NCI-H1417 treated with DMSO at 0.1 percent for 48 hours (cell line): ENCODE measurements at places on chromosomes 7 and 10.

GRCh38 chr7:90025771-90026170 lies 128.5 kb upstream of the STEAP1 start:
- no peak for DNase-seq

GRCh38 chr7:16035392-16035791 lies 348.9 kb upstream of the MEOX2 start:
- DNase-seq: no peak

DNA sequence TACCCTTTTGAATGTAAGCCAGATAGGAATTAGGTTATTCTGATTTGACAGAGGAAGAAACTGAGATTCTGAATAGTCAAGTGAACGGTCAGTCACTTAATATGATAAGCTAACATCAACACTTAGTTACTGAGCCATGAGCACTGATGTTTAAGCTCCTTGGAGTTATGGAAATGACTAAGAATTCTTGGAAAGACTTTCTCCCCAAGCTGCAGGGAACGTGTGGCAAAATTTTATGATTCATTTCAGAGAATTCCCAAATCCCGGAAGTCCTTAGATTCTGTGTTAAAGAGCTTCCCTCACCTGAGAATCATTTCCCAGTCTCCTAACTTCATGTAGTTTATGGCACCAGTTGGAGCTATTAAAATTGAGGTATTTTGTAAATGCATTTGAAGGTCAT lies 330.9 kb downstream of the XPNPEP1 start:
- DNase-seq: no peak

GRCh38 chr7:33981671-33982424 lies 76.5 kb downstream of the BMPER start:
- DNase-seq: no peak

- no peak for DNase-seq
These were observed 10.6 kb downstream of the LSM8 start for GRCh38 chr7:118194571-118194970.

DNA sequence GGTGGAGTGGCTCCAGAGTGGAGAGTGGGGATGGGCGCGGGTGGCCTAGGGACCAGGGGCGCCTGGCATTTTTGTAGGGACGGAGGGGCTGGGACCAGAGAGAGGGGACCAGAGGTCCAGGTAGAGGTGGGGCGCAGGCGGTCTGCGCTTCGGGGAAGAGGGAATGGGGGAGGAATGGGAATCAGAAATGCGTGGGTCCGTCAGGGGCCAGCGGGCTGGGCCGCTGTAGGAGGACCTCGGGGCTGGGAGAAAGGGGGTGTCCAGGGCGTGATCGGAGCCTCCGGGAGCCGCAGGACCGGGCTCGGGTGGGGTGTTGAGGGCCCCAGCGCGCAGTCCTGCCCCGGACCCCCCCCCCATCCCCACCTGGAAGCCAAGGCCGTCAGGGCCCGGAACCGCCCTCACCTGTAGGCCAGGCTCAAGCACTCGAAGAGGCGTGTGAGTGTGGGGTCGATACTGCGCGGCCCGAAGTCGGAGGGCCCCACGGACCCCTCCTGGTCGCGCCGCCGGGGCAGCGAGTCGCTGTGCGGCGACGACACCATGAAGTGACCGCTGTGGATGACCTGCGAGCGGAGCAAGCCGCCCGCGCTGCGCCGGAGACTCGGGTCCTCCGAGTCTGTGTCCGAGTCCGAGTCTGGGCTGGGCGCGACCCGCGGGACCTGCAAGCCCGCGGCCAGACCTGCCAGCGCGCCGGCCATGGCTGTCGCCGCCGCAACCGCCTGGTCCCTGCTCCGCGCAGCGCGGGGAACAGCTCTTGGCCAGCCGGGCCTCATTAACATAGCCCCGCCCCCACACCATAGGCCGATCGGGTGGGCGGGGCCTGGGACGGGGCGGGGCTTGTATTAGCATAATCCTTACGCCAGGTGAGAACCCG lies at the start of gene MLXIPL:
Gene MLXIPL (minus strand): TSS at position 725 of the 871 bp plus-strand sequence. CDS start 30 bp downstream, at position 695.
- no peak for DNase-seq

DNA sequence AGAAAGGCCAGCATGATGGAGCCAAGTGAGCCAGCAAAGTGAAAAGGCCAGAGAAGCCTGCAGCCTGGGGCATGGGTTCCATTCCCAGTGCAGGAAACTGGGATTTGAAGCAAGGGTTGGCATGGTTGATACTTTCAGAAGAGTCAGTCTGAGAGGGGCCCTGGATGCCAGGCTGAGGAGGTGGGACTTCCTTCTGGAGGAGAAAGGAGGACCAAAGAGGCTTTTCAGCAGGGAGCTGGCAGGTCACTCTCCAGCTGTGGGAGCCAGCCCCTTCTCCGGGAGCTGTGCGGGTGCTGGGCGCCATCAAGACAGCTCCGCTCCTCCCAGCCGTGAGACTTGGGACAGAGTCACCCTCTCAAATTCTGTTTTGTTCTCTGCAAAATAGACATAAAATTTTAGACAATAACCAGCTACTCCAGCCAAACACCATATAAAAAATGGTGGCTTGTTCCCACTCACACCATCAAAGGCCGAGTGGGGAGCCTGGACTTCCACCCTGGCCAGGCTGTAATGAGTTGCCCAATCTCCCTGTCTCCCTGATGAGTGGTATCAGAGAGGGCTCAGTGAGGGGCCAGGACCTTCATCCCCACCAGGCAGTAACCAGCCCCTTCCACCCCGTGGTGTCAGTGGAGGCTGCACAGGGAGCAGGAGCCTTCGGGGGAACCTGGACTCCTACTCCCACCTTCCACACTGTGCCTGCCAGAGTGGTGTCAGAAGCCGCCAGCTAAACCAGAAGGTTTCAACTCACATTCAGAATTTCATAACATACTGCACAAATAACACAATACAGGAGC lies 133.6 kb upstream of the RET start:
- DNase-seq: no peak

DNA sequence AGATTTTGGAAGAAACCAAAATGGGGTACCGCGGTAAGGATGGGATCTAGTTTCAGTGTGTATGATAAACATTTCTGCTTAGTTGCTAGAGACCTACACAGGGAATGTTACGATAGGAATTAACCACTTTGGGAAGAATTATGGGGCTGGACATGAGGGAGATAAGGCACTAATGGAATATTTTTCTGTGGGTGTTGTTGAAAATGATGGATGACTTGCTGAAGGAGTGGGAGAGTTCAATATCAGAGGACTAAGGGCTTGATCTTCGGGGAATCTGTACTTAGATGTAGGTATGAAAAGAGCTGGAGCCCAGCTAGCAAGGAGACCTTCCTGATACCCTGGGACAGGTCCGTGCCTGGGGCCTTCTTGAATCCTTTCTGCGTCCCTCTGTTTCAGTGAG lies 303.7 kb downstream of the EXOC4 start:
- DNase-seq: no peak

DNA sequence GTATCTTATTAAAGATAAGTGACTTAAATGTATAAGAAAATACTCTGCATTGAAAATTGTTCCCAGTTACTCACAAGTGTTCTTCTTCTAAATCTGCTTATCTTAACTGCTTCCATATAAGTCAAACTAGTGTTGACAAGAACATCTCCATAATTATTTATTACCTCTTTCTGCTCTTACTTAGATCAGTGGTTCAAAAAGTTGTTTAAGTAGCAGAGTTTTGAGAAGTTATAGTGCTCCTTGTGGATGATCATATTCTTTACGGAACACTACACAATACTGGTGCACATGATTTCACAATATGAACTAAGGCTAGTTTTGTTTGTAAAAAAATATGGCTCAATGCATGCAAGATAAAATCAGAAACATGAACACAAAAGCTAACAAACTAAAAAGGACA lies 168.4 kb downstream of the SEMA3D start:
- no peak for DNase-seq

- no peak for DNase-seq
These were observed 119.7 kb upstream of the YAE1 start for GRCh38 chr7:39446546-39446945.

DNA sequence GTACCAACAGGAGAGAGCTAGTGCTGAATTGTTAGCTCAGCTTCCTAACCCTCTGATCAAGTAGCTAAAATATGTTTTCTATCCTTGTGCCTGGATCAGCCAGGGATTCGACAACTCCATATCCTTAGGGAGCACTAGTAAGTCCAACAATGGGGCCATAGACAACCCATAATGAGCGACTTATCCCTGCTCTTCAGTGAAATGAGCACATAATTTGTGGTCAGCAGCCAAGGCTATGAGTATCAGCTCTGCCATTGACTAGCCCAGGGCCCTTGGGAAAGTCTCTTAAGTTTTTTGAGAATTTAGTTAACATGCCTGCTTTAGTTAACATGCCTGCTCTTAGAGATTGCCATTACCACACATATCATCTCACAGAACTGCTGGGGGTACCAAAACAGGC lies 39.3 kb downstream of the COL1A2 start:
- no peak for DNase-seq

GRCh38 chr7:152762056-152762455 lies 2.5 kb downstream of the ACTR3B start:
- no peak for DNase-seq

- no peak for DNase-seq
These were observed 65.5 kb downstream of the RALA start for GRCh38 chr7:39688611-39689480.

GRCh38 chr10:17088118-17088806 lies 41.3 kb downstream of the CUBN start:
- DNase-seq: no peak

- DNase-seq: no peak
These were observed 42.2 kb downstream of the MYPN start for GRCh38 chr10:68151453-68151852.

- no peak for DNase-seq
These were observed 81.9 kb downstream of the GPR141 start for GRCh38 chr7:37765421-37765829.

DNA sequence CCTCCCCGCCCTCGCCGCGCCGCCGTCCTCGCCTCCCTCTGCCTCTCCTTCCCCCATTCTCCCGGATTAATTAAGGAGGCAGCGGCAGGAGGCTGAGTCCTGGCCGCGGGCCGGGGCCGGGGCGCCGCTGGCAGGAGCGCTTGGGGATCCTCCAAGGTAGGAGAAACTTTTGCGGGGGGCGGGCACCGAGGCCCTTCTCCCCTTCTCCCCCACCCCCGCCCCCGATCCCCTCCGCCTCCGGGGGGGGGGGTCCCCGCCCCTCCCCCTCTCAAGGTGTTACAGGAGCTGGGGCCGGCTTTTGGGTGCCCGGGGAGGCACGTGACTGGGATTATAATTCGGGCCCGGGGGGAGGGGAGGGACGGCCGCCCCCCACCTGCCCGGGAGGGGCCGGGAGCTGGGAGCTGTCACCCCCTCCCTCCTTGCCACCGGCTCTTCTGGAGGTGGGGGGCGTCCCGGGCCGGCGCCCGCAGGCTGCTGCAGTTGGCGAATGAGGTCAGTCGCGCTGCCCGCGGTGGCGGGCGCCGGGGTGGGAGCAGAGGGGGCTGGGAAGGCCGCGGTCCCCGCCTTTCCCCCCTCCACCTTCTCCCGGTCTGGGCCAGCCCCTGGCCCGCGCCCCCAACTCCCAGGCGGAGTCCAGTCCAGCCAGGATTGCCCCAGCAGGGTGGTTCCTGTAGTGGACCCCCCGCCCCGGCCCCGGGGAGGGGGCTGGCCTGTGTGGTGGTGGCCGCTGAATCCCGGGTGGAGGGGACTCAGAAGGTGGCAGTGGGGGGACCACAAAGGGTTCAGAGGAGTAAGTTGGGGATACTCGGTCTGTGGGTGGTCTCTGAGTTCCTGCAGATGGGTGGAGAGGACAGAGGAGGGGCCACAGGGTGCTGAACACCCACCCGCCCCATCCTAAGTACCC lies 567 bp downstream of the GTF2IRD1 start:
- DNase-seq: no peak

- no peak for DNase-seq
These were observed 185.7 kb downstream of the ELFN1 start for GRCh38 chr7:1855725-1856160.

DNA sequence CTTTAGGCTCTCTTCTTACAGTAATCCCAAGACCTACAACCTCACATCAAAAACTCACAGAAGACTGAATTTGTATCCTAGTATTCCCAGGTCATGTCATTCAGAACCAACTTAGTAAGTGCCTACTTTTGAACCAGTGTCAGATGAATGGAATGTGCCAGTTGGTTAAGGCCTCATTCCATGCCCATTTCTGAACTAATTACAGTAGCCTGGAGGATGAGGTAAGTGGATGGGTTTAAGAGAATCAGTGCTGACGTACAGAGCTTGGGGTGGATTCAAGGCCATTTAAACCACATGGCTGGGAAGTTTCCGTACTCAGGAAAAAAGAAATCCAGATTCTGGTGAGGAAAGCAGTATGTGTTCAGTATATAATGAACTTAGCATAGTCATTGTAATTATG lies 21.9 kb upstream of the FOXP2 start:
- no peak for DNase-seq

- DNase-seq: no peak
These were observed 980 bp downstream of the ADAM8 start for GRCh38 chr10:133275684-133276092.
